KBM-7 (cell line): ENCODE measurements at places on chromosomes 11 and 22.

GRCh38 chr11:61488651-61489291, 19.8 kb upstream of the LRRC10B start:
- no peak for DNase-seq

DNA sequence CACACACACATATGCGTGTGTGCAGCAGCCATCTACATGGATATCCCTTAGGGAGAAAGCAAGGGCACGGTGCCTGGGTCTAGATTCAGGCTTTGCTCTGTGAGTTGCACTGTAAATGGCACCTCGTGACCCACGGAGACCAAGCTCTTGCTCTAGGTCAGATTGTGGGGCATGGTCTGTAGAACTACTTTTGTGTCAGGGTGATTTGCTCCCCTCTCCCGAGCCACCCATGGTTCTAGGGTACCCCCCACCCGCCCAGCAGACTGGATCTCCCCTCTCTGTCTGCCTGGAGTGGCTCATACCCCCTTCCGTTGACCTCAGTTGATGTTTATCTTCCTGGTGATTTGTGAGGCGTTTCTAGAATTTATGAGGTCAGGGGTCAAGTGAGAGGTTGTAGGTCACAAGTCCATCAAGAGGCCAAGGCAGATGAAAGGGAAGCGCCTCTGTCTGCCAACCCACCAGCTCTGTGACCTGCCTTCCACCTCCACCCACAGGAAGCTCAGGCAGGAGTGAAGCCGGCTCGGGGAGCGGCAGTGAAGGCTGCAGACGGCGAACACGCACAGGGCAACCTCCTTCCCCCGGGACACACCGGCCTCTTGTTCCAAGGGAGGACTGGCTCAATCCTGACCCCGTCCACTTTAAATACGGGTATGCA, 76.2 kb upstream of the TTLL12 start:
- no peak for DNase-seq

DNA sequence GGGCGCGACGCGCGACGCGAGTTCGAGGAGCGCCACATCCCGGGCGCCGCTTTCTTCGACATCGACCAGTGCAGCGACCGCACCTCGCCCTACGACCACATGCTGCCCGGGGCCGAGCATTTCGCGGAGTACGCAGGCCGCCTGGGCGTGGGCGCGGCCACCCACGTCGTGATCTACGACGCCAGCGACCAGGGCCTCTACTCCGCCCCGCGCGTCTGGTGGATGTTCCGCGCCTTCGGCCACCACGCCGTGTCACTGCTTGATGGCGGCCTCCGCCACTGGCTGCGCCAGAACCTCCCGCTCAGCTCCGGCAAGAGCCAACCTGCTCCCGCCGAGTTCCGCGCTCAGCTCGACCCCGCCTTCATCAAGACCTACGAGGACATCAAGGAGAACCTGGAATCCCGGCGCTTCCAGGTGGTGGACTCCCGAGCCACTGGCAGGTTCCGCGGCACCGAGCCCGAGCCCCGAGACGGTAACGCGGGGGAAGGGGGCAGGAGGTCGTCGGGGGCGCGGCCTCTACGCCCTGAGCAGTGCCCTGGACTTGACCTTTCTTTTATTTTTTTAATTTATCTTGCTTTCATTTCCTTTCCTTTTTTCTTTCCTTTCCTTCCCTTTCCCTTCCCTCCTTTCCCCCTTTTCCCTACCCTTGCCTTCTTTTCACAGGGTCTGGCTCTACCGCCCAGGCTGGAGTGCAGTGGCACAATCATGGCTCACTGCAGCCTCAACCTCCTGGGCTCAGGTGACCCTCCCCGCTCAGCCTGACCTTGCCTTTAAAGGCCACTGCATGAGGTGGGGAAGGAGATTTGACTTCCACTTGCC, 5.0 kb downstream of the MPST start:
- no peak for DNase-seq

- DNase-seq = peak; percentile 57
These were observed 7.7 kb downstream of the LHFPL7 start for GRCh38 chr22:24938741-24939341.

DNA sequence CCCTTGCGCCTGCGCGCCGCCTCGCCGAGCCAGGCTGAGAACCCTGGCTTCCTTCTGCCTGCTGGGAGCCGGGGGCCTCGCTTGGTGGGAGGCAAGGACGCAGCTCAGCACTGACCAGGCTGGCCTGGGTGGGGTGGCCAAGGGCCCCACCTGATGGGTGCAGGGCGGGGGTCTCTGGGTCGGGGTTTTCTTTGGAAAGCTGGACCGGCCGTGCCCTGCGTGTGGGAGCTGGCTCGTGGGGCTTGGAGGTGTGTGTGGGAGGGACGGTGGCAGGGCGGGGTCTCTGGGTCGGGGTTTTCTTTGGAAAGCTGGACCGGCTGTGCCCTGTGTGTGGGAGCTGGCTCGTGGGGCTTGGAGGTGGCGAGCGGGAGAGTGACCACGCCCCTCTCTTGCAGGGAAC, 6.2 kb downstream of the GRAMD4 start:
- DNase-seq = no peak
